Vagina (tissue), 2 donors: ENCODE measurements at places on chromosomes 12 and 14. TPM values are rescaled to one million over a fixed set of nuclear protein-coding genes. Genes with fewer than 3 reads are reported as not detected.

POTEM gene
- total RNA-seq, result not detected

RAD9B gene
- not detected for total RNA-seq

CEBPE gene
- not detected for total RNA-seq

PTPRO gene
- total RNA-seq, result 0.49 TPM
